ENCODE measurements at places on chromosomes 6 and 20. TPM values are rescaled to one million over a fixed set of nuclear protein-coding genes. Genes with fewer than 3 reads are reported as not detected.

GNMT gene
- total RNA-seq: 0.74 TPM

C6orf47 gene
- 11.6 TPM for total RNA-seq

NEURL2 gene
- 3.2 TPM for total RNA-seq

RSPO3 gene
- 34.4 TPM for total RNA-seq

REM1 gene
- total RNA-seq: not detected

Measured in temporal lobe (tissue), 4 donors.